ENCODE measurements at places on chromosomes 2 and 18.

DNA sequence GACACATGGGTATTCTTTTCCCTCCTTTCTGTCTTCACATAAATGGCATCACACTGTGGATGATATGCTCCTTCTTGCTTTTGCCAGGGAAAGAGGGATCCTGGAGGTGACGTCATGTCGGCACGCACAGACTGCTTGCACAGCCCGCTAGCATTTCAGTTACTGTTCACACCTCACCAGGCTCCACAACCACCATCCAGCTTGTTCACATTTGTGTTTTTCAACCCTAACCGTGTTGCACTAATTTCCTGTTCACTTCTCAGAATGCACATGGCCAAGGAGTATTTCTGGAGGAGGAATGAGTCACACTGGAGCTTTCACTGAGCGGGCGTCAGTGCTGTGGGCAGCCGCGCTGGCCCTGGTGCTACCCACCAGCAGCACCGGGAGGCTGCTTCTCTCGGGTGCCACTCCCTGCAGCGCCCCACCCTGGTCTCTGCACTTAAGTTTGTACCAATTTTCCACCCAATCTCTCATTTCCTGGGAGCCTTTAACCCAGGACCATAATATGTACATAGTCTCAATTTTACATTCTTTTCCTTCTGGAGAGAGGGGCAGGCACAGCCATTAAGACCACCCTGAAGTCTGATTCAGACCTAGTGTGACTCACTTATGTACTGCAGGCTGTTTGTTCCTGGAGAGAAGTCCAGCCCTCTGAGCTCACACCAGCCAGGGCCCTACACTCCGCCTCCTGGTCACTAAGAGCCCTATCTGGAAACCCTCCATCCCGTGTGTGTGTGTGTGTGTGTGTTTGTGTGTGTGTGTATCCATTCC is 65.1 kb downstream of the MBP start:
- DNase-seq: peak; percentile 87

GRCh38 chr2:149205143-149205542 is 125.2 kb upstream of the LYPD6 start:
- no peak for DNase-seq

- no peak for DNase-seq
These were observed 362.2 kb upstream of the KCNH7 start for GRCh38 chr2:163200741-163201140.

GRCh38 chr2:5409898-5410381 is 282.2 kb upstream of the SOX11 start:
- DNase-seq: no peak

DNA sequence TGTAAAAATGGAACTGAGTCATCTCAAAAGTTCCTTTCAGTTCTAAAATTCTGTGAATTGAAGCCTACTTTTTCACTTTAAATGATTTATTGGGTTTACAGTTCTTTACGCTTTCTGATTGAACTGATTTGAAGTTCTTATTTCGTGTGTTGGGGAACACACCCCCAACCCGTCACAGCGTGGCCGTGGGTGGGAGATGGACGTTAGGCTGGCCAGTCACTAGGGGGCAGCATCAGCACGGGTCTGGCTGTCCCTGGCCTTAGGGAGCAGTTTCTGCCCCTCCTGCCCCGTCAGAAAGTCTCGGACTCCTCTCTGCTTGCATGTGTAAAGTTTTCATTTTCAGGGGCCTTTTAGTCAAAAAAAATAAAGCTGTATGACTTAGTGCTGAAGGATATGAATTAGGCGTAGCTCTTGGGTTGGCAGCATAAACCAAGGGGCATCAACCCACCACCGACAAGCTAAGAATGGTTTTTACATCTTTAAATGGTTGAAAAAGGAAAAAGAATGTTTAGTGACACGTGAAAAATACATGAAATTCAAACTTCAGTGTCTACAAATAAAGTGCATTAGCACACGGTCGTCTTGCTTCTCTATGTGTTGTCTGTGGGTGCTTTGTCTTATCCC is 63.4 kb downstream of the ZCCHC2 start:
- peak; percentile 62 for DNase-seq

DNA sequence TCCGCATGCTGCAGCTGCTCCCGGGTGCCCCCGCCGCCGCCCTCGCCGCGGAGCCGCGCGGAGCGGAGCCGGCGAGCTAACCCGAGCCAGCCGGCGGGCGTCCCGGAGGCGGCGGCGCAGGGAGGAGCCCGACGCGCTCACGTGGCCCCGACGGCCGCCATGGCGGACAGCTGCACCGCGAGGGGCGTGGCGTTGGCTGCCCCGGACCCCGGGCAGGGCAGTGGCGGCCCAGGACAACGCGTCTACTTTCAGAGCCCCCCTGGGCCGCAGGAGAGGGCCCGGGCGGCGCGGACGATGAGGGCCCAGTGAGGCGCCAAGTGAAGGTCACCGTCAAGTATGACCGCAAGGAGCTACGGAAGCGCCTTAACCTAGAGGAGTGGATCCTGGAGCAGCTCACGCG is 30.0 kb upstream of the CCNYL1 start:
- no peak for DNase-seq

GRCh38 chr2:10720947-10721395 is 459 bp upstream of the ATP6V1C2 start:
- DNase-seq: no peak

- DNase-seq: peak; percentile 42
These were observed 124.8 kb downstream of the NUP35 start for GRCh38 chr2:183248866-183249567.

DNA sequence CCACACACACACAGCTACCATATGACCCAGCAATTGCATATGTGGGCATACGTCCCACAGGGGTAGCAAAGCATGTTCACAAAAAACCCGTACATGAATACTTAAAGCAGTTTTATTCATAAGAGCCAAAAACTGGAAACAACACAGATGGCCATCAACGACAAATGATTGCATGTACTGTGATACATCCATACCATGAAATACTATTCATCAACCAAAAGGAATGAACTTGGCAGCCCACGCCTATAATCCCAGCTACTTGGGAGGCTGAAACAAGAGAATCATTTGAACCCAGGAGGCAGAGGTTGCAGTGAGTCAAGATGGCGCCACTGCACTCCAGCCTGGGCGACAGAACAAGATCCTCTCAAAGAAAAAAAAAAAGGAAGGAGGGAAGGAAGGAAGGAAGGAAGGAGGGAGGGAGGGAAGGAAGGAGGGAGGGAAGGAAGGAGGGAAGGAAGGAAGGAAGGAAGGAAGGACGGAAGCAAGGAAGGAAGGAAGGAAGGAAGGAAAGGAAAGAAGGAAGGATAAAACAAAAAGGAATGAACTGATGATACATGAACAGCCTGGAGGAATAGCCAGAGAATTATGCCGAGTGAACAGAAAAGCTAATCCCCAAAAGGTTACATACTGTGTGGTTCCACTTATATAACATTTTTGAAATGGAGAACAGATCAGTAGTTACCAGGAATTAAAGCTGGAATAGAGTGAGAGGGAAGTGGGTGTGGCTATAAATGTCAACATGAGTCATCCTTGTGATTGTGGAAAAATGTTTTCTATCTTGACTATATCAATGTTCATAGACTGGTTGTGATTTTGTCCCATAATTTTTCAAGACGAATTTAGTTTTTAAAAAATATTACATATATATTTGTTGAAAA is 19.6 kb upstream of the YPEL5 start:
- no peak for DNase-seq

GRCh38 chr2:235048549-235048948 is 96.7 kb downstream of the SH3BP4 start:
- no peak for DNase-seq

GRCh38 chr18:8480506-8481328 is 128.5 kb upstream of the RAB12 start:
- DNase-seq: no peak

GRCh38 chr18:55582325-55582724 is 5.7 kb downstream of the TCF4 start:
- DNase-seq: no peak

DNA sequence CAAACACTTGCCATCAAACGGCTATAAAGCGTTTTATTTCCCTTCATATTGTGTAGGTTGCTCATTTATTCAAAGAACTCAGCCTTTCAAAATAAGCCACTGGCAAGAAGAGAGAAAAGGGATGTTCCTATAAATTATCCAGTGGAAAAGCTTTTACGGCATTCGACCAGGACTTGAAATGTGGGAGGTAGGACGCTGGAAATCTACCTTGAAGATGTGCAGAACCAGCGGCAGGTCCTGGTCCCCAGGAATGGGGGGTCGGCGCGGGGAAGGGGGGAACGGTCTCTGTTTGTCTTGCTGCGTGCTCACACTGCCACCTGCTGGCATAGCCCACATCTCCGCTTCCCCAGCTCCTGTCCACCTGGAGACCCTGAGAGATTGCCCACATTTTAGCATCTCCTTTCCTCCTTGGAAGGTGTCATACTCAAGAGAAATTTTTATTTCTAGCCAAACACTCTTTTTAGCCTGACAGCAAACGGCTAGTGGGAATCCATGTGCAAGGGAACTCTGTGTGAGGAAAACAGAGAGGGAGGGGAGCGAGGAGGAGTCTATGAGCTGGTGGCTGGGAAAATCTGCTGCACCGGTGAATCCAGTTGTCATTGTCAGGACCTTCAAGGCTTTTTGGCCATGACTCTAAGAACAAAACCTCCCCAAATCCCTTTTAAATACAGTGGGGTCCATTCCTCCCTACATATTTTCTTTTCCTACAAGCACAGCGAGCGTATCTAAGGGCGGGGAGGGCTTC is 349.0 kb upstream of the PKDCC start:
- DNase-seq: no peak

- no peak for DNase-seq
These were observed 124.7 kb downstream of the MREG start for GRCh38 chr2:215888680-215889079.

DNA sequence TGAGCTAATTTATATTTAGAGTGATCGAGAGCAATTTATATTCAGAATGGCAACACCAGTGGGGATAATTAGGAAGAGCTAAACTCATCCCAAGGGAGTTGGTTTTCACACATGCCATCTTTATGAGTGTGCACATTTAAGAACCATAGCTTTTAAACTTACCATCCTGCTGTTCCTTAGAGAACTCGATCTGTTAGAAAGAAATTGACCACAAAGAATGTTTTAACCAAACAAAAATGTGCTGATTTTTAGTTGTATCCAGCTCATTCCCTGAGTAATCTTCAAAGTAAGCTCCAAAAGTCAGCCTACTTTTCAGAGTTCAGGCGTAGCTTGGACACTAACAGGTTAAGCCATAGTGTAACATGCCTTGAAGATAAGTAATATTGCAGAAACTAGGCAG is 12.6 kb downstream of the MYL1 start:
- no peak for DNase-seq

DNA sequence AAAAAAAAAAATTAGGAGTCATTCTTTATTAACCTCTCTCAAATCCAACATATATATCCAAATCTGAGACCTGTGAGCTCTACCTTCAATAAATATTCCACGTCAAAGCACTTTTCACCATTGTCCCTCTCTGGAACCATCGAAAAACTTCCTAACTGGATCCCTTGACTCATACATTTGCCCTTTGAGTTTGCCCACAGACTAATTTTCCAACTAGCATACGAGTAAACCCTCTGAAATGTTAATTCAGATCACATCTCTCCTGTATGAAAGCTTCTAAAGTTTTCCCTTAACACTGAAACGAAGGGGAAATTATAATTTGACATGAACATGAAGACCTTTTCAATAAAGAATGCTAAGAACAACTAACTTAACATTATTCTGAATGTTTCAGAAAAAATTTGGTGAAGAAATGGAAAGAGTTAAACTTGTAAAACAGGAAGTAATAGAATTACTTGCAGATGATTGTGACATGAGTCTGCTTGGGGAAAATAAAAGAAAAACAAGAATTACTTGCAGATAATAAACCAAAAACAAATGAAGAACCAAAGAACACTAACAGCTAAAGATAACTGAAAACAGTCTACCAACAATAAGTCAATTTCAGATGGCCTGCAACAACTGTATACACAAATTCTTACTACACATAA is 110.6 kb downstream of the C2orf74 start:
- DNase-seq: no peak

- no peak for DNase-seq
These were observed 29.3 kb downstream of the BCL2L11 start for GRCh38 chr2:111149882-111150455.

- DNase-seq: no peak
These were observed 506.8 kb upstream of the LRATD1 start for GRCh38 chr2:14125624-14126293.

DNA sequence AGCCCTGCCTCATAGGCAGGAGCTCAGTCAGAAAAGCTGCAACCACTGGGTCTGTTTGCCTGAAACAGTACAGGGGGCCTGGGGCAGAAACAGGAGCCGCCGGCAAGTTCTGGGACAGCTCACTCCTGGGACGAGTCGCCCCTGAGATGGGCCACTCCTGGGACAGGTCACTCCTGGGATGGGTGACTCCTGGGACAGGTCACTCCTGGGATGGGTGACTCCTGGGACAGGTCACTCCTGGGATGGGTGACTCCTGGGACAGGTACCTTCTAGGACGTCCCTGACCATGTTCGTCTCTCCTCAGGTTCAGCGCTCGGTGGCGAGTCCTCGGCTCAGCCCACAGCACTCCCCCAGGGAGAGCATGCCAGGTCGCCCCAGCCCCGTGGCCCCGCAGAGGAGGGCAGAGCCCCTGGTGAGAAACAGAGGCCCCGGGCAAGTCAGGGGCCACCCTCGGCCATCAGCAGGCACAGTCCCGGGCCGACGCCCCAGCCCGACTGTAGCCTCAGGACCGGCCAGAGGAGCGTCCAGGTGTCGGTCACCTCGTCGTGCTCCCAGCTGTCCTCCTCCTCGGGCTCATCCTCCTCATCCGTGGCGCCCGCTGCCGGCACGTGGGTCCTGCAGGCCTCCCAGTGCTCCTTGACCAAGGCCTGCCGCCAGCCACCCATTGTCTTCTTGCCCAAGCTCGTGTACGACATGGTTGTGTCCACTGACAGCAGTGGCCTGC is 51.8 kb downstream of the NTSR2 start:
- DNase-seq: no peak

DNA sequence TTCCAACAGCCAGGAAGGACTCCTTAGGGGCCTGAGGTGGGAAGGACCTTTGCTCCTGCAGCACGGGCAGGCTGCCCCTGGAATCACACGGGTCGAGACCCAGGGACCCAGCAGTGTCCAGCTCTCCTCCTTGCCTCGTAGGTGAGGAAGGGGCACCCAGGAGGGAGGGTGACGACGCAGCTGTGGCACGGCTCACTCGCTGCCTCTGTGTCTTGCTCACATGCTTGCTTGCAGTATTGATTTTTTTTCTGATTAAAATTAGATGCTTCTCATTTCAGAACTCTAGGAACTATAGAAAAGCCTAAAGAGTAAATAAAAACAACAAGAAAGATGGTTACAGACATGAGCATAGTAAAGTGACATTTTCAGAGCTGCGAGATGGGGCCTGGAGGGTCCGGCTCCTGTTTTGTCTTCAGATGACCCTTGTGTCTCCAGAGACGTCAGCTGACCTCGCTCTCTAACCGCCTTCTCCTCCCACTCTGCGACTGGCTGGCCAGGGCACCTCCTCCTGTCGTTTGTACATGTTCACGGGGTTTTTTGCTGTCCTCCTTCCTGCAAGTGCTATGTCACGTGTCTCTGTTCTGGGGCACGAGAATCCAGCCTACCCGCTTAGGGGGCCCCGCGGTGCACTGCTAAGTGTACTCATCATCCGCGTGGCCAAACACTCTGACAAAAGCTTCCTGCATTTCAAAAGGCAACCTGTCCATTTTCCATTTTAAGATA is 65.7 kb upstream of the ZNF236 start:
- no peak for DNase-seq

- DNase-seq: no peak
These were observed 73.9 kb upstream of the TANC1 start for GRCh38 chr2:158894572-158894971.

- DNase-seq: no peak
These were observed 2.2 kb upstream of the DLX1 start for GRCh38 chr2:172082944-172083627.

All from AML-193 (cell line).